B cell (primary cell): ENCODE measurements at places on chromosomes 2 and 18.

- no peak for DNase-seq
Observed at GRCh38 chr2:85766229-85766628, 12.4 kb downstream of the ATOH8 start.

- no peak for DNase-seq
Observed at GRCh38 chr2:915979-916378, 34.7 kb upstream of the SNTG2 start.

DNA sequence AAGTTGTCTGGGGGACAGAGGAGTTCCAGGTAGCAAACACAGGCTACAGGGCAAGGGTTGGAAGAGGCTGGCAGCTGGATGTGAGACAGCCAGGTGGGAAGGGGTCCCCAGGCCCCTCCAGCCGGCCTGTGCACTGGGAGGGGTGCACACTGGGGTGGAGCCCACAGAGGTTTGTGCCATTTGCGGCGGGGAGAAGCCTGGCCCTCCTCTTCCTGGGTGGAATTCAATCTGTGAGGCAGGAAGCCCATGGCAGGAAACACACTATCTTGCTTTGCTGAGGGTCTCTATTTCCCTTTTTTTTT lies 63.3 kb downstream of the PXDN start:
- no peak for DNase-seq

GRCh38 chr2:211722928-211723327 lies 815.7 kb downstream of the ERBB4 start:
- DNase-seq = no peak

GRCh38 chr18:77127769-77128671 lies 4.6 kb downstream of the MBP start:
- DNase-seq = peak; percentile 89

GRCh38 chr2:240208631-240209211 lies 68.3 kb upstream of the OTOS start:
- DNase-seq = no peak

DNA sequence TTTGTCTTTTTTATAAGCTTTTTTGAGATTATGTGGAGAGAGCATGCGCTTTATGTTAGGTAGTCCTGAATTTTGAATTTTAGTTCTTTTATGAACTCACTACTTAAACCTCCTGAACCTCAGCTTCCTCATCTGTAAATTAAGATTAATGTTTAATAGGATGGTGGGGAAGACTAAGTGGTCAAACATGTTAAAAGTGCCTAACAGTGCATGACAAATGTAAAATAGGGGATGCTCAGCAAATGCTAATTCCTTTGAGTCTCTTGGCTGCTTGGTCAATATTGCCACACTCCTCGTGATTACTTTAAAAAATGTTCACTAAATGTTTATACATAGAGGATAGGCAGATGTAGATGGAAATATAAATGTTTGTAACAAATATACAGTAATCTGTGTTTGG lies 6.8 kb downstream of the BIRC6 start:
- no peak for DNase-seq

GRCh38 chr18:45384962-45385315 lies 230.3 kb upstream of the SLC14A2 start:
- DNase-seq = no peak

DNA sequence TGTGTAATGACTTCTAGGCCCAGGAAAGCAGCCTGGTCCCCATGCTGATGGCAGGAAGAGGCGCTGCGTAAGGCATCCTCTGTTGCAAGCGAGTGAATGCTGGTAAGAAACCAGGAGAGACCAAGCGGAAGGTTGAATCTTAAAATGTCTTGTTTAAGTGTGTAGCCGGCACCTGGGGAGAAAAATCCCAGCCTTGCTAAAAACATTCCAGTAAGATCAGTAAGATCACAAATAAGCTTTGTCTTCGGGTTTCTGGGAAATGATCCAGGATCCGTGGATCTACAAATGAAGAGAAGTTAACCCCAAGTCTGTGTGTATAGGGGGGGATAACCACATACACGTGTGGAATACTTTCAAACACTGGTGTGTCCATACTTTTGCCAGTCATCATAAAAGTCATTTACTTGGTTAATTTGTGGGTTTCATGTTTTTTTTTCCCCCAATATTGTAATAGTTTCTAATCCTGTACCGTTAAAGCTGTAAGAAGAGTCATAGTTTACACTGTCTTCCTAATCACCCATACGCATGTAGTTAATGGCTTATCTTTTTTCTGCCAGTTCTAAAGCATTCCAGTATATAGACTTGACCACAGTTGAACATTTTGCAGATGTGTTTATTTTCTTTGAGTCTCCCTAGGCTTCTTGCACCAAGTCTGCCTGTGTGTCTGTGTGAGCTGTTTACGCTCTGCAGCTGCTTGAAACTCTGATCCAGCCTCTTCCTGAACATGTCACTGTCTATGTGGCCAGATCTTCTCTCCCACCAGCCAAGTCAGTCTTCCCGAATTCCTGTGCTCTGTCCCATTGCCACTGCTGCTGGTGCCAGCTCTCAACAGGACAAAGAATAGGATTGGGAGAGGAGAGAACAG lies 135.9 kb upstream of the ARL4C start:
- no peak for DNase-seq
